Stimulated activated CD4-positive, alpha-beta T cell treated with anti-CD3 and anti-CD28 coated beads, TNF-alpha, amount 100 ng/mL, for 48 hours (primary cell): ENCODE measurements at places on chromosomes 16 and 17.

- DNase-seq = no peak
Measured at GRCh38 chr16:14364386-14365199, 265.5 kb downstream of the PARN start.

DNA sequence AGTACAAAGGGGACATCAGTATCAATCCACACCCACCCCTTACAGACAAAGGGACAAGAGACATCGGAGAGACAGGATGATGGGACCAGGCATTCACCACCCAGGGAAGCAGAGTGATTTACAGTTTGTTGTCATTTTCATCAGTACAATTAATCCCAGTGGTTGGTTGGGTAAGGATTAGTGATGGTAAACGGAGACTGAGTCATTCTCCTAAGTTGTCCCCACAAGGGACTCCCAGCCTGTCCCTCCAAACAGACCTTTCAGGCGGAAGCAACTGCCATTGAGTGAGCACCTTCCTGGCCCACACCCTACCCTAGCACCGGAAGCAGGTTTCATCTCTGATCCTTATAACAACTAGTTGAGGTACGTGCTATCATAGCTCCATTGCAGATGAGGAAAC lies 11.2 kb downstream of the PPL start:
- DNase-seq = no peak

- DNase-seq = no peak
Measured at GRCh38 chr17:55770196-55770870, 19.5 kb downstream of the PCTP start.

DNA sequence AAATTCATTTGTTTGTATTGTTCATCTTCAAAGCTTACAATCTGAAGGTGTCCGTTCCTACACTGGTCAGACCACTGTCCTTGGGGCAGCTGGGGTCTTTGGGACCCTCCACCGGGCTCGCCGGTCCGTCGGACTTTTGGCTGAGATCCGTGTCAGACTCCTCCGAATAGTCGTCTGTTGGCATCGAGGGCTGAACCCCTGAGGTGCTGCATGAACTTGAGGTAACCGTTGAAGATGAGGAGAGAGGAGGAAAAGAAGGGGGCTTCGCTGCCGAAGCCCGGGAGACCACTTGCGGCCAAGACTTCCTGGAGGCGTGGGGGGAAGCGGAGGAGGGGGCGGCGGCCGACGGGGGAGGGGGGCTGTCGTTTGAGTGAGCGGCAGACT lies 260.8 kb downstream of the ZFHX3 start:
- DNase-seq = no peak

- DNase-seq = no peak
Measured at GRCh38 chr17:80030730-80031410, 4.8 kb downstream of the TBC1D16 start.

DNA sequence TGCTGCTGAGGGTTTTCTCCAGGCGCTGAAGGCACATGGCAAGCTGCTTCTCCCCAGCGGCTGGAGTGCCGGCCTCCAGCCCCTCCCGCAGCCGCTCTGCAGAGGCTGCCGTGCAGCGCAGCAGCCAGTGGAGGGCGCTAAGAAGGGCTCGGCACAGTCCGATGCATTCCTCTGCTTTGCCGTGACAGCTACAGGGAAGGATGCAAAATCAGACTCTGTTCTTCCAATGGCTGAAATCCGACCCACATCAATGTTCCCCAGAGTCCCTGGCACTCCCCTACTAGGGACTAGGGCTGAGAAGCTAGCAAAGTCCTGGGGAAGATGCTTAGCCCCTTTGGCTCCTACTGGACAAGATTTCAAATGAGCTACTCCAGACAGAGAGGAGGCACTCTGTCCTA lies 19.0 kb downstream of the MED24 start:
- DNase-seq = no peak

DNA sequence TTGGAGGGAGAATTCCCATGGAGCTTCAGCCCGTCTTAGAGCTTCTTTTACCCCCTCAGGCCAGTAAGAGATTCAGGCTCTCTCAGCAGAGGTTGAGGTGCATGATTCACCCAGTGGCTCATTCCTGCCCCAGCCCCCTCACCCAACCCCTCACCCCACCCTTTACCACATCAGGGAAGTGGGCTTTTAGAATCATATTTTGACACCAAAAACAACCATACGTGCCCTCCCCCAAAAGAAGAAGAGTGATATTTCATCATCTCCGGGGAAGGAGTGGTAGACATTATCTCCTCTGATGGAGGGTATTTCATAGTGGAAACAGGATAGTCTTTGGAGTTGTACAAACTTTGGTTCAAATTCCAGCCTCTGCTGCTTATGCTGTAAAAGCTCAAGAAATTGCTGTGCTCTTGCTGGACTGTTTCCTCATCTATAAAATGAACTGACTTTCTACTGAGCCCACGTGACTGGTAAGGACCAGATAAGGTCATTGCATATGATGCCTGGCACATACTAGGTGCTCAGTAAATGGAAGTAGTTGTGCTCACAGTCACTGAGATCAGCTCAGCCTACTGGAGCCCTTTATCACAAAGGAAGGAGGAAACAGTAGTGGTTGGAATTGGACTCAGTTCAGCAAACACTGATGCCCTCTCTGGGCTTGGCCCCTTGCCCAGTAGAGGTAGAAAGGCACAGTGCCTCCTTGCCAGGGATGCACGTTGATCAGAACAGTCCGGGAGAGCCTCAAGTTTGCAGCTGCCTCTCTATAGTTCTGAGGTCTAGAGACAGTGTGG lies 18.3 kb upstream of the CCL5 start:
- no peak for DNase-seq

- no peak for DNase-seq
Measured at GRCh38 chr17:64377769-64378282, 12.8 kb downstream of the PECAM1 start.

GRCh38 chr17:34486761-34487160 lies 92.6 kb upstream of the TMEM132E start:
- no peak for DNase-seq

GRCh38 chr16:83233153-83233552 lies 574.6 kb upstream of the HSBP1 start:
- no peak for DNase-seq

- DNase-seq = no peak
Measured at GRCh38 chr16:70777496-70777895, 23.5 kb downstream of the VAC14 start.

- no peak for DNase-seq
Measured at GRCh38 chr17:28811651-28812090, 30.9 kb downstream of the FAM222B start.

GRCh38 chr17:40518401-40519088 lies 17.1 kb upstream of the TNS4 start:
- DNase-seq = no peak

- no peak for DNase-seq
Measured at GRCh38 chr17:81465910-81466309, 46.7 kb downstream of the ACTG1 start.

DNA sequence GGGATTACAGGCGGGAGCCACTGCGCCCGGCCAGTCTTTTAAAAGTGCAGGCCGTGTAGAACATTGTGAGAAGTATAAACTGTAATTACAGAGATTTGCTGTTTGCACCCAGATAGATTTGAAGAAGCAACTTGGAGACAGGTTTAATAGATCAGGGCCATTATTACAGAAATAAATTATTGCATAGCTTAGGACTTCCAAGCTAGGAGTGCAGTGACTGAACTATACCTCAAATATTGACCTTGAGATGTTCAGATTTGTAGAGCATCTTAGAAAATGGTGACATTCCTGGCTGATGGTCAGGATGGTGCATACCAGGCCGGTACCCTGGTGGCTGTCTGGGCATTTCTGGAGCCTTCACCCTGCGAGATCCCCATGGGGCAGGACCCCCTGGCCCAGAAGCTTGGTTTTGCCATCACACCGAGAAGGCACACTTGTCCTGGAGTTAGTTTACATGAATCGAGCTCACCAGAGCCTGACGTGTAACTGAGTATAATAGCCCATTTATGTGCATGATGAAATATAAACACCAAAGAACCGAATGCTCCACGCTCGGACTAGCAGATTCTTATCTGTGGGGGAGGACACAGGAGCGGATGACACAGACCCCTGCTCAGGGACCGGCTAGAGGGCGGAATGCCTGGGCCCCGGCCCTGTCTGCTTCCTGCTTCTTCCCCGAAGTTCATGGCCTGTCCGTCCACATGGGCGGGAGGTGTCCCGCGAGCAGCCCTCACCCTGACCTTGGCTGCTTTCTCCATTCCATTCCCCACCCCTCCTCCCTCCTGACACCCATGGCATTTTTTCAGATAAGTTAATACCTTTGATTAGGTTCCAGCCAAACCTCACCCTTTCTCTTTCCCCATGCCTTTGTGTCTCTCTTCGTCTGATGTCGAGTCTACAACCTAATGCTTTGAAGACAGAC lies 32.1 kb downstream of the CCDC40 start:
- no peak for DNase-seq
